ENCODE measurements at places on chromosomes 12 and 14.

- no peak for DNase-seq
Observed at GRCh38 chr12:124087266-124088051, 114.4 kb downstream of the ZNF664 start.

DNA sequence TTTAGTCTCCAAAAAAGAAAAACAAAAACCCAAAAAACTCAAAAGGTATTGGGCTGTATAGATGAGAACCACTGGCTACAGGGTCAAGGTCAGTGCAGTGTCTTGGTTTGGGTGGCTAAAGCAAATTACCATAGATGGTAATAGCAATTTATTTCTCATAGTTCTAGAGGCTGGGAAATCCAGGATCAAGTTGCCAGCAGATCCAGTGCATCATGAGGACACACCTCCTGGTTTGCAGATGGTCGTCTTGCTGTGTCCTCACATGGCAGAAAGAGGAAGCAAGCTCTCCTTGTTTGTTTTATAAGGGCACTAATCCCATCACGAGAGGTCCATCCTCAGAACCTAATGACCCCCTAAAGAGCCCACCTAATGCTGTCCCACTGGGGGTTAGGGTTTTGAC is 11.2 kb downstream of the COX14 start:
- DNase-seq: no peak

- DNase-seq: no peak
Observed at GRCh38 chr12:95884998-95885397, 26.2 kb downstream of the SNRPF start.

DNA sequence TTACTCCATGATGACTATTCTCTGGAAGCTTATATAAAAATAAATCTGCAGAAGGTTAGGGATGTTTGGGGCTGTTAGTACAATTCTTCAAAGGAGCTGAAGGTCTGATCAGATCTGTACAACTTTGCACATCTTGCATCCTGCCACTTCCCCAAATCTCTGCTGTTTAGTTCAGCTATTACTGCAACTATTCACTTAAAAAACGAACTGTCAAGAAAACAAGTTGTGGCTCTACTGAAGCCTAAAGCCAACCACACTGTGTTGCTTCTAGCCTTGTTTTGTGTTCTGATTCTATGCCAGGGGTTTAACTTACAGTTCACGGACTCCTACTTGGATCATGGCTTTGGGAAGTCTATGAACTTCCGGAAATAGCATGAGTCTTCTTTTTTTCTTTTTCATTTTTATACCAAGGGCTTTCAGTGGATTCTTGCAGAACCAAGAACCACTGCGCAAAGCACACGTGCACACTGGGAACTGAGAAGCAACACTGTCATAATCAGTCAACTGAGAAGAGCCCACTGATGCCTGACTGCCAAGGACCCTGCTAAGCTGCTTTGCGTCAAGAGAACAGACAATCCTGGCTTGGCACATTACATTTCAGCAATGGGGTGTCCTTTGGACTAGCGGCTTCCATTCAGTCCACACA is 66.3 kb upstream of the EEA1 start:
- no peak for DNase-seq

DNA sequence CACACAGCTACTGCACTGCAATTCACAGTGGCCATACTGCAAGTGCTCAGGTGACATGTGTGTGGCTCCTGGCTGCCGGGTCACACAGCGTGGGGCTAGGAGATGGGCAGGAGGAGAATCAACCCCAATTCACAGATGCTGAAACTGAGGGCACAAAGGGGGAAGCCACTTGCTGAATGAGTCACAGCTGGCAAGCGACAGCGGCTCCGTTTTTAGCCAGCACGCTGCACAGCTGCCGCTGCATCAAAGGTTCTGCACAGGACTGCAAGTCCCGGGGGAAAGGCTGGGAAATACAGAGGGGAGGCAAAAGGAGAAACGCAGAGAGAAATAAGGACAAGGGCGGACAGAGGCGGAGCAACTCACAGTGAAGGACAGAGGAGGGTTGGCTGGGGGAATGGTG is 57.9 kb downstream of the KDM2B start:
- no peak for DNase-seq

DNA sequence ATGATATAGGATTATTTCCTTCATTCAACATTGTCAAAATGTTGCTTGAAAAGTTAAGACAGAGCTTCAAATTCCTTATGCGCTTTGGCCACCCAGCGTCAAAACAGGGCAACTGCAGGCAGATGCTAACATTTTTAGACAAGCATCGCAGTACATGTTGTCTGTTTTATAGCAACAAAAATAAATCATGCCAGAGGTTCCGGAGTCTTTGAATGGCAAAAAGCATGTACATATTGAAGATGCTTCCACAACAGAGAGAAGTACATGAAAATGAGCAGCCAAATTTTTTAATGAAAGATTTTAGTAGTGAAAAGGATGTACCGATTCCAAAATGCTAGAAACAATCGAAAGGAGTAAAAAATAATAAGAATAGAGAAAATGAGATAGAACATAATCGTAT is 49.8 kb upstream of the USP15 start:
- DNase-seq: no peak

DNA sequence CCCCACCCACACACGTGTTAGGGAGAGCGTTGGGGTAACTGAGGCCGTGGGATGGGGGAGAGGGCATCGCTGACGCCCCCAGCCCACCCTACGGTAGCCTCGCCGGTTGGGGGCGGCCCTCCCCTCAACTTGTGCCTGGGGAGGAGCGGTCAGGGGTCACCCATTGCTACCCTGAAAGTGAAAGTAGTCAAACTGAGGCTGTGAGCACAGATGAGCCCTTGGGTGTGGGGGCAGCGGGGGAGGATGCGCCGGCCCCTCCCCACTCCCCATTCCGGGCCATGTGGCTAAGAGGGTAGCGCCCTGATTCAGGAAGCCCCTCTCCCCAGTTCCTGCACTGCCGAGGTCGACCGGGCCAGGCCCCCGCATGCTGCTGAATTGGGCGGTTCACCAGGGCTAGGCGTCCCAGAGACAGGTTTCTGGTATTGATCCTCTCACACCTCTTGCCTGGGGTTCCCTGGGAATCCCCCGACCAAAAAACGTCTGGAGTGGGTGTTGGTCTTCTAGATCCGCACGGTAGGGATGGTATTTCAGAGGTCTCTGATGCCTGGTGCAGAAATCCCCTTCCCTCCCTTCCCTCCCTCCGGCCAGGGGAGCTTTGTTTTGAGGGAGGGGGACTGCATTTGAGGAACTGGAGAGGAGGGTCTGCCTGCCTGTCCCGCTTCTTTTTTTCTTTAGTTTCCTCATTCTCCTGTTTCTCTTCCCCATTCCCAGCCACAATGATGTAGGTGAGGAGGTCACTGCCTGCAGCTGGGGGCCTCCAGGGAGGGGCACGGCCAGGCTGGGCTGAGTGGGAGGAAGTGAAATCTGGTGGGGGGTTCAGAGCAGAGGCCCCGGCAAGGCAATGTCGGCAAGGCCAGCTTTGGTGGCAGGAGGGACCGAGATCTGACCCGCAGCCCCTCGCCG is 1.0 kb downstream of the SH2B3 start:
- peak; percentile 81 for DNase-seq

DNA sequence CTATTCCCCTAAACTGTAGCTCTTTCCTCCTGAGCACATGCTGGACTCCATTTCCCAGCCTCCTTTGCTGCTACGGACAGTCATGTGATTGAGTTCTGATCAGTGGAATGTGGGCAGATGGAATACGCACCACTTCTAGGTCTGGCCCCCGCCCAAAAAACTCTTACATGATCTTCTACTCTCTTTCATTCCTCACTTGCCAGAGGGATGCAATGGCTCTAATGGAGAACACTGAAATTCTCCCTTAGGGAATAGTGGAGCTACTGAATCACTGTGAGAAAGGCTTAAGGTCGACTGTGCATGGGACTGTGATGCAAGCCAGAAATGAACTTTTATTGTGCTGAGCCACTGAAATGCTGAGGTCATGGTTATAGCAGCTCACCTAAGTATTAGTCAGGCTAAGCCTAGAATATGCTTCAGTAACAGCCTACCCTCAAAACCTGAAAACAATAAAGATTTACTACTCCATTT is 13.0 kb upstream of the TMED2 start:
- peak; percentile 86 for DNase-seq

- DNase-seq: no peak
Observed at GRCh38 chr12:13195250-13195649, 1.3 kb upstream of the EMP1 start.

DNA sequence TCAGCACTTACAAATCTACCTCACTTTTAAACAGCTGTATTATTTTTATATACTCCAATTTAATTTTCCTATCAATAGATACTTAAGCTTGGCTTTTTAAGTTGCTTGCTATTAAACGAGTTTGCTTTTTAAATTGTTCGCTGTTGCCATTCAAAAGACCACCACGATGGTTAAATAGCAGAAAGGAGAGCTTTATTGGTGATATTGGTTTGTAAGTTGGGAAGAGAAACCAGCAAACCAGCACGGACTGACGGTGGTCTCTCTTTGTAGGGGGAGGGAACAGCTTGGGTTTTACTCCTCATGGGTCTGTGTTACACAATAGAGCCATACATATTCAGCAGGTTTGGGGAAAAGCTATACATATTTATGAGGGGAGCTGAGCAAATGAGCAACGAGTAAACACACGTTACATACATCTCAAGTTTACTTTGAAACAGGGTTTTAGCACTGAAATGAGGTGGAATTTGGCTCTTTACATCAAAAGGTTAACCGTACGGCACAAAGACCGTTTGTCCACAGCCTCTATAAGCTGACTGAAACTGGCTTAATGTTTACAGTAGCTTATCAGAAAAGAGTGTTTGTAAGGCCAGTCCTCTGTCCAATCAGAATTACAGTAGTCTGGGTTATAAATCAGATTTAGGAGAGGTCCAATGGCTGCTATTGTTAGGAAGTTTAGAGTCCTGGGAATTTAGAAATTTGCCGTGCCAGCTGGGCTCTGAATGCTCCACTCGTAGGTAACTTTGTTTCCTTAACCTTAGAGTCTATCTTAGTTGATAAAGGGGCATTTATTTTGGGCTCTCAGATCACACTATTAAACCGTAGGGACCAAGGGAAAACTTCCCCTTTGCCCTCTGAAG is 69.7 kb upstream of the DHRS4 start:
- no peak for DNase-seq

- DNase-seq: no peak
Observed at GRCh38 chr12:11958221-11959091, 112.3 kb upstream of the BCL2L14 start.

GRCh38 chr14:94769391-94770250 is at the start of gene GSC:
GSC (minus strand) TSS chr14:94770113; CDS start chr14:94770015, 98 bp downstream.
- DNase-seq: no peak

DNA sequence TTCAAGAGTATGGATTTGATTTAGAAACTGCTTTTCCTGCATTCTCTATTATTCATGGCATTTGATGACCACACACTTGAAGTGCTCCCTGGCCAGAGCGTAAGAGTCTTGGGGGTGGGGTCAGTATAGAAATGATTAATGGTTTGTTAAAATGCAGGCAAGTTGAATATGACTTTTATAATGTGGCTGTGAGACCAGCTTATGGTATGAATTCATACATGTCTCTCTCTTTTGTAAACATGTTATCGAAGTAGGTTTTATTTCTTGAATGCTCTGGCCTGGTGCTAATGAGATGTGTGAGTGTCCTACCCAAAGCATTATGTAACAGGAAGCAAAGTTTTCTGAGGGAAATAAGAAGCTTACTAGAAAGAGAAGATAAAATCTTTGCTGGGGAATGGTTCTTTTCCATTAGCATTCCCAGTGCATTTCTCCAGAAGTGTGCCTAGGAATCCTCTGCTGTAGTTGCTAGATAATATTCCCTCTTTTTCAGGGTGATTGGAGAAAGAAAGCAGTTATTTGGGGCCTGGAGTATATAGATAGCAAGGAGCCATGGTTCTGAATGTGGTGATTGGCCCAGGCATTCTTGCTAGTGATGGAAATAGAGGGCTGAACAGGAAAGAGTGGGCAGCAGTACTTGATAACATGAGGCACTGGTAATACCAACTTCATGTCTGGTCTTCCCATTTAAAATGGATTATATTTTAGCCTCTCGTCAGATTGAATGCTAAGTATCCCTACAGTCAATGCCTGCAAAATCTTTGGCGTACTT is 289.7 kb downstream of the RAD51B start:
- DNase-seq: no peak

DNA sequence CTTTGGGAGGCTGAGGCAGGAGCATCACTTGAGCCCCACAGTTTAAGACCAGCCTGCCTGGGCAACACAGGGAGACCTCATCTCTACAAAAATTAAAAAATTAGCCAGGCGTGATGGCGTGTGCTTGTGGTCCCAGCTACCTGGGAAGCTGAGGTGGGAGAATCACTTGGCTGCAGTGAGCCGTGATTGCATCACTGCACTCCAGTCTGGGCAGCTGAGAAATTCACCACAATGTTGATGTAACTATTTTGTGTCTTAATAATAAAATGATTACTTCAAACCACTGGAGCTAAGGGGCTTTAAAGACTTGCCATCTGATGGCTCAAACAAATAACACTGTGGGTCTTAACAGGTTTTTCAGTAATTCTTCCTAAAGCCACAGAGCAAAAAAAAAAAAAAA is 10.8 kb downstream of the ERH start:
- no peak for DNase-seq

- DNase-seq: no peak
Observed at GRCh38 chr14:58353516-58354299, 42.0 kb upstream of the TOMM20L start.

- DNase-seq: peak; percentile 68
Observed at GRCh38 chr14:81176241-81176640, 44.5 kb downstream of the GTF2A1 start.

GRCh38 chr12:129719416-129719815 is 184.4 kb downstream of the TMEM132D start:
- no peak for DNase-seq

DNA sequence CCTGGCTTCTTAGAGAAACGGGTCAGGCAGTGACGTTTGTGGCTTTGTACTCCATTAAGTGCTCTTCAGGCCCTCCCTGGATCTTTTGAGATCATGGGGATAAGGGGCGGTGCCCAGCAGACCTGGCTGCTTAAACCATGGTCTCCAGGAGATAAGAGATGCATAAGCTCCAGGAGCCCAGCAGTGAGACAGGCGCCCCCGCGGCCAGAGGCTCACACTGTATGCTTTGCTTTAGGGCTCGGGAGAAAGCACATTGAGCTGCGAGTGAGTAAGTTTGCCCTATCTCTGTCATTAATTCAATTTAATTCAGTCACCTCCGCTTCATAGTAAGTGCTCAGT is 359.5 kb downstream of the CACNA1C start:
- DNase-seq: peak; percentile 60

- peak; percentile 98 for DNase-seq
Observed at GRCh38 chr12:124567673-124568373, 411 bp upstream of the NCOR2 start.

GRCh38 chr14:32327255-32327961 is 1.7 kb upstream of the AKAP6 start:
- no peak for DNase-seq

- DNase-seq: no peak
Observed at GRCh38 chr14:84112589-84112988, 1417.4 kb upstream of the FLRT2 start.
